Activated naive CD8-positive, alpha-beta T cell treated with anti-CD3 and anti-CD28 coated beads, Interleukin-2, amount 50 U/mL, for 24 hours (primary cell): ENCODE measurements at places on chromosomes 16 and 17.

GRCh38 chr16:53219795-53220454 is 165.1 kb downstream of the CHD9 start:
- no peaks in the 10 kb centered on the region for H3K27me3 ChIP-seq
- H3K27ac ChIP-seq, result no peak overlapping the region
- peaks cover 4% of the 10 kb centered on the region for H3K4me1 ChIP-seq
- no peaks in the 10 kb centered on the region for H3K36me3 ChIP-seq
- no peak overlapping the region for H3K4me3 ChIP-seq
- DNase-seq, result no peak

DNA sequence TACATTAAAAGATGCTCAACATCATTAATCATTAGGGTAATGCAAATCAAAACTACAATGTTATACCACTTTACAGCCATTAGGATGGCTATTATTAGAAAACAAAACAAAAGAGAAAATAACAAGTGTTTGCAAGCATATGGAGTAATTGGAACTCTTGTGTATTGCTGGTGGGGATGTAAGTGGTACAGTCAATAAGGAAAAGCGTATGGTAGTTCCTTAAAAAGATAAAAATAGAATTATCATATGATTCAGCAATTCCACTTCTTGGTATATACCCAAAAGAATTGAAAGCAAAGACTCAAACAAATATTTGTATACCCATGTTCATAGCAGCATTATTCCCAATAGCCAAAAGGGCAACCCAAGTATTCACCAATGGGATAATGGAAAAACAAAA is 1.4 kb upstream of the CAPNS2 start:
- no peak overlapping the region for H3K4me3 ChIP-seq
- H3K27me3 ChIP-seq, result peaks cover 2% of the 10 kb centered on the region
- no peak overlapping the region for H3K27ac ChIP-seq
- no peaks in the 10 kb centered on the region for H3K4me1 ChIP-seq
- no peaks in the 10 kb centered on the region for H3K36me3 ChIP-seq

DNA sequence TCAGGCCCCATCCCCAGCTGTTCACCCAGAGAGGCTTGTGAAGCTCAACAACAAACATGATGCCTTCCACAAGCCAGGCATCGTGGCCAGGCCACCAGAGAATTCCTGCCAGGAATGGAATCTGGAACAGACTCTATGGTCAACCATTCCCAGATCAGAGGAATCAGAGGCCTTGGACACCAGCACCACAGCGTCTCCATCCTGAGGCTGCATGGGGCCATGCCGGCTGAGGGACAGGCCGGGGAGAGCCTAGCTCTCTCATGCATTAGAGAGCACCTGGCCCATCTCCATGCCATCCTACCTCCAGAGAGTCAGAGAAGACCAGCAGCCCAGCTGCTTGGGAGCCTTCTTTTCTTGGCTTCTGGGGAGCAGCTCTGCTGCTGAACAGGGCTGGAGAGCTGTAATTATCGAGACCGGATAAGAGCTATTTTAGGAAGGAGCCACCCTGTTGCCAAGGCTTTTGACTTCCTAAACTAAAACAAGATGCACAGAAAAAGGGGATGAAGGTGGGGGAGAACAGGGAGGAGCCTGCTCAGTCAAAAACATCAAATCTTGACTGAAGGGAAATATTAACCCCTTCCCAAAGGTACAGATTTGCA is 24.5 kb upstream of the MTMR4 start:
- H3K27me3 ChIP-seq, result peaks cover 9% of the 10 kb centered on the region
- H3K27ac ChIP-seq, result no peak overlapping the region
- H3K4me3 ChIP-seq, result no peak overlapping the region
- no peaks in the 10 kb centered on the region for H3K36me3 ChIP-seq

DNA sequence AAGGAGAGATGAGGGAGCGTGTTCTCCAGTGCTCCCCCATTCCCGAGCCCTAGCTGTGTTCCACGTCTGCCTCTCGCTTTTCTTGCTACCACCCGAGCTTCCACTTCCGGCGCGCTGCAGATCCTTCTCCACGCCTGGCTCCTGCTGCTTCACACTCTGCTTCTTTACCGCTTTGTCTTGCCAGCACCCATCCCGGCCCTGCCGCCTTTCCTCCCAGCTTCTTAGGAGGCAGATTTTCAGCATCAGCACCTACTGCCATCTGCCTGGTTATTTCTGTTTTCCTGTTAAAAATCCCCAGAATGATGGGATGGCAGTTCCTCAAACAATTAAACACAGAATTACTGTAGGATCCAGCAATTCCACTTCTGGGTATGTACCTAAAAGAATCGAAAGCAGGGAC is 64.7 kb downstream of the ELAC2 start:
- no peaks in the 10 kb centered on the region for H3K36me3 ChIP-seq
- no peak for DNase-seq
- no peaks in the 10 kb centered on the region for H3K4me1 ChIP-seq
- no peak overlapping the region for H3K4me3 ChIP-seq
- H3K27ac ChIP-seq, result no peak overlapping the region

DNA sequence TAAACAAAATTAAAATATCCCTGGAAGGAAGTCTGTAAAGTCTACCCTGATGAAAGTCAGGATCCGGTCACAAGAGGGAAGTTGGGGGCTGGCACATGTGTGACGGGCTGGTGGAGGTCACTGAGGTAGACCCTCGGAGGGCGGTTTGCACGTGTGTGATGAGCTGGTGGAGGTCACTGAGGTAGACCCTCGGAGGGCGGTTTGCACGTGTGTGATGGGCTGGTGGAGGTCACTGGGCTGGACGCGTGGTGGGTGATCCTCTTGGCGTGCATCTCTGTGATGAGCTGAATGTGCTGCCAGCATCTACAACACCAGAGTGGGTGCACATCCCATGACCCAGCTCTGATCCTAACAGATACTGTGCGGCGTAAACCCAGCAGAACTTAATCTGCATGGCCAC is 43.7 kb upstream of the METRNL start:
- DNase-seq, result no peak
- peaks cover 39% of the 10 kb centered on the region for H3K36me3 ChIP-seq
- H3K4me1 ChIP-seq, result no peaks in the 10 kb centered on the region
- no peak overlapping the region for H3K4me3 ChIP-seq

- no peak for DNase-seq
- H3K27ac ChIP-seq, result peak overlapping the region; percentile 83
- peaks cover 6% of the 10 kb centered on the region for H3K36me3 ChIP-seq
These were observed 1.3 kb downstream of the NTAN1 start for GRCh38 chr16:15054357-15055140.

GRCh38 chr17:66942451-66943264 is 21.8 kb upstream of the CACNG4 start:
- no peak overlapping the region for H3K27ac ChIP-seq
- no peak overlapping the region for H3K4me3 ChIP-seq
- peaks cover 68% of the 10 kb centered on the region for H3K27me3 ChIP-seq
- no peaks in the 10 kb centered on the region for H3K36me3 ChIP-seq
- H3K4me1 ChIP-seq, result peaks cover 3% of the 10 kb centered on the region

DNA sequence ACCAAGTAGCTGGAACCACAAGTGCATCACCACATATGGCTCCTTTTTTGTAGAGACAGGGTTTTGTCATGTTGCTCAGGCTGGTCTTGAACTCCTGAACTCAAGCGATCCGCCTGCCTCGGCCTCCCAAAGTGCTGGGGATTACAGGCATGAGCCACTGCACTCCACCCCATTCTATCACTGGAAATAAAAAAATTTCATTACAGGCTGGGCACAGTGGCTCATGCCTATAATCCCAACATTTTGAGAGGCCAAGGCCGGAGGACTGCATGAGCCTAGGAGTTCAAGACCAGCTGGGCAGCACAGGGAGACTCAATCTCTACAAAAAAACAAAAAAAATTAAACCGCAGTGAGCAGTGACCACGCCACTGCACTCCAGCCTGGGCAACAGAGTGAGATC is 60.1 kb downstream of the BRIP1 start:
- H3K27me3 ChIP-seq, result no peaks in the 10 kb centered on the region
- no peak overlapping the region for H3K4me3 ChIP-seq
- H3K36me3 ChIP-seq, result peaks cover 6% of the 10 kb centered on the region
- peaks cover 3% of the 10 kb centered on the region for H3K4me1 ChIP-seq
- H3K27ac ChIP-seq, result no peak overlapping the region

- no peak overlapping the region for H3K27ac ChIP-seq
- no peaks in the 10 kb centered on the region for H3K36me3 ChIP-seq
- H3K27me3 ChIP-seq, result no peaks in the 10 kb centered on the region
- no peak overlapping the region for H3K4me3 ChIP-seq
- peaks cover 27% of the 10 kb centered on the region for H3K4me1 ChIP-seq
These were observed 126.2 kb downstream of the CPPED1 start for GRCh38 chr16:12677502-12677901.

DNA sequence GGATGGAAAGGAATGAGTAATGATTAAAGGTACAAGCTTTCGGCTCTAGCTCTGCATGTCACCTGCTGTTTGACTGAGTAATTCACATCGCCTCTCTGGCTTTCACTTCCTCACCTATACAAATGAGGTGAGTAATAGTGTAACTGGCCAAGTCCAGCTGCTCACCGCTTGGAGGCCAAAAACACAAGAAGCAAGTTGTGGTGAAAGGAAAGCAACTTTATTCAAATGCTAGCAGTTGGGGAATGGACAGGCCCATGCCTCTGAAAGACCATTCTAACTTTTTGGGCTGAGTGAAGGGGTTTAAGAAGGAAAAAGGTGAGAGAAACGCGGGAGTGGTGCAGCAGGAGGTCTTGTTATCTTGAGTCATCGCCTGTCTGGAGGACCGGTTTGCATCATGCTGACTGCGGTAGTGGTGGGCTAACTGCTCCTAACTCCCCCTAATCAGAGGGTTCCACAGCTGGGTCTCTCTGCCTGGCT is 45.7 kb upstream of the CSNK2A2 start:
- H3K4me1 ChIP-seq, result peaks cover 1% of the 10 kb centered on the region
- H3K36me3 ChIP-seq, result no peaks in the 10 kb centered on the region
- no peak for DNase-seq
- peaks cover 27% of the 10 kb centered on the region for H3K27me3 ChIP-seq
- no peak overlapping the region for H3K4me3 ChIP-seq

GRCh38 chr17:58369214-58370031 is 17.4 kb upstream of the SUPT4H1 start:
- H3K27me3 ChIP-seq, result no peaks in the 10 kb centered on the region
- peaks cover 15% of the 10 kb centered on the region for H3K4me1 ChIP-seq
- no peak overlapping the region for H3K4me3 ChIP-seq
- H3K36me3 ChIP-seq, result no peaks in the 10 kb centered on the region
- no peak overlapping the region for H3K27ac ChIP-seq

- H3K4me1 ChIP-seq, result no peaks in the 10 kb centered on the region
- DNase-seq, result no peak
- no peaks in the 10 kb centered on the region for H3K36me3 ChIP-seq
- no peak overlapping the region for H3K27ac ChIP-seq
- no peak overlapping the region for H3K4me3 ChIP-seq
- H3K27me3 ChIP-seq, result peaks cover 13% of the 10 kb centered on the region
These were observed 21.3 kb downstream of the CHD9NB start for GRCh38 chr16:53031323-53031942.

DNA sequence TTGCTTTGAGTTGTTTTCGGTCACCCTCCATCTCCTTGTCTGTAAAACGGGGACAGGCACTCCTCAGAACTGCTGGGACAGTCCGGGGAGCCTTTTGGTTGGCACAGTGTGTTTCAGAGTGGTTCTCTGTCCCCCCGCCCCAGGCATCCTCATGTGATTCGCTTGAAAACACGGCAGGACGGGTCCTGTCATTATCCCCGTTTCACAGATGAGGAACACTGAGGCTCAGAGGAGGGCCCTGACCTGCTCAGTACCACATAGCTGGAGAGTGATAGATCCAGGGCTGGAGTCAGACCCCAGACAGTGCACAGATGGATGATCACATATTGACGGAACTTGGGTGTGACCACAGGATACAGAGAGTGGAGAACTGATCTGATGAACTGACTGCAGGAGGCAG is 13.5 kb upstream of the ADGRG1 start:
- peaks cover 1% of the 10 kb centered on the region for H3K36me3 ChIP-seq
- H3K4me1 ChIP-seq, result peaks cover 54% of the 10 kb centered on the region
- peak overlapping the region; percentile 5 for H3K4me3 ChIP-seq
- H3K27ac ChIP-seq, result peak overlapping the region; percentile 92

DNA sequence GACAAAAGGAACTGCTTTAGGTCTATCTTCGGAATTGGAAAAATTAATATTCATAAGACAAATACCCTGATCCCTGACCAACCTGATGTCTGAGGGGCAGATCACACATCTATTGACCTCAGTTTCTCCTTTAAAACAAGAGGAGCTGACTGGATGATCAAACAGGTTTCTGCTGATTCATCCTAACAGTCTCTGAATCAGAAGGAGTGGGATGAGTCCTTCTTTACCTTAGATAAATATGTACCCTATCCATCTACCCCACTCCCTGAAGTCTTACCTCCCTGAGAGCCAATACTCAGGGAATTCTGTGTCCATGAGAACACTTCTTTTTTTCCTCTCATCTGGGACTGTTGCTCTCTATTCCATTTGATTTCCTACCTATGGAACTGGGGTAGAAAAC is 80.3 kb upstream of the CRHR1 start:
- H3K36me3 ChIP-seq, result no peaks in the 10 kb centered on the region
- no peak overlapping the region for H3K27ac ChIP-seq
- H3K4me1 ChIP-seq, result peaks cover 17% of the 10 kb centered on the region
- DNase-seq, result no peak
- H3K4me3 ChIP-seq, result no peak overlapping the region
- peaks cover 25% of the 10 kb centered on the region for H3K27me3 ChIP-seq

DNA sequence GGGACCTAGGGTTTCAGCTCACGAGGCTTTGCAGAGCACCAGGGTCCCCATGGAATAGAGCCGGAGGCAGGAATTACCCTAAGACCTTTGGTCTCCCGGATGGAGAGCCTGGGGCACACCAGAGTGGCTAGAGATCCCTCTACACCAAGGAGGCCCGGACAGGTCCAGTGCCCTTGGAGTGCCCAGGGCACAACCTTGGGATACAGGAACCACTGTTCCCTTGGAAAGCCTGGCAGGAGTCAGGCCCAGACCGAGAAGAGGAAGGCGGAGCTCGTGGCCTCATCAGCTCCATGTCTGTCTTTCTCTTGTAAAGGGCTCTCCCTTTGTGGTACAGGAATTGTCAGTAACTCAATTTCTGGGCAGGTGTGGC is 3.8 kb upstream of the DBNDD1 start:
- peak overlapping the region; percentile 65 for H3K4me3 ChIP-seq
- no peak for DNase-seq
- H3K27ac ChIP-seq, result no peak overlapping the region
- peaks cover 13% of the 10 kb centered on the region for H3K27me3 ChIP-seq

DNA sequence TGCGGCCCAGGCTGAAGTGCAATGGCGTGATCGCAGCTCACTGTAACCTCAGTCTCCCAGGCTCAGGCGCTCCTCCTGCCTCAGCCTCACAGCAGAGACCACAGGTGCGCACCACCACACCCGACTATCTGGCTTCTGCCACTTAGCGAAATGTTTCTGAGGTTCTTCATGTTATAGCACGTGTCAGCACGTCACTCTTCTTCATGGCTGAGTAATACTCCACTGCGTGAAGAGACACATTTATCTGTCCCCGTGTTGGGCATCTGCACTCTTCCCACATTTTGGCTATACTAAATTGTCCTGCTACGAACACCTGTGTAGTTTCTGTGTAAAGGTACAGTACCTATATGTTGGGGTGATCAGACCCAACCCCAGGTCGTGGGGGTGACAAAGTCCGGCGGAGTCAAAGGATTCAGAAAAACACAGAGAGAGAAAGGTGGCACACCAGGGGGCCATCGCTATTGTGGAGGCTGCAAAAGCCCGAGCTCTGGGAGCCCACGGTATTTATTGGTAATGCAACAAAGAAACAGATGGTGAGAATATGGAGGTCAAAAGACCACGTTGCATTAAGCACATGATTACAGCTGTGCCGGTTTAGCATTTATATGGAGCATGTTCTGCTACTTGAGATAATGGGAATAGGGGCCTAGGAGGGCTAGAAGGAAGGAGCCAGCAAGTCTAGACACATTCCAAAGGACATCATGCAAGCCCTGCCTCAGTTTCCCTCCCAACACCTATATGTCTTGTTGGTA is 851 bp upstream of the DPEP1 start:
- H3K27me3 ChIP-seq, result peaks cover 2% of the 10 kb centered on the region
- no peak overlapping the region for H3K27ac ChIP-seq
- DNase-seq, result no peak
- no peak overlapping the region for H3K4me3 ChIP-seq
